ENCODE measurements at places on chromosomes 6 and 20.

DNA sequence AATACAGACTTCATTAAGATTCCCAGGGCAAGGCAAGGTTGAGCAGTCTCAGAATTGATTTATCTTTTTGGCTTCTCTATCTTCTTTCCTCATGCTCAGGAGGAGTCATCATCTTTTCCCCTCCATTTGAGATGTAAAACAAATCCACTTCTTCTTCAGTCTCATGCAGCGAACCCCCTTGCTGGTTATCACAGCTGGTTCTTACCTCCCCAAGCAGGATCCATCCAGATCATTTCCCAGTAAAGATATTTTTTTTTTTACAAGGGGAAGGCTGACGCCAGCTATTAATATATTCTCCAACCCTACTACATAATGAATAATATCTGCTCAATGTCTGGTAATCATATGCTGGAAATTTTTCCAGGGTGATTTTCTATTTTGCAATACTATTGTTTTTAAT, 508.9 kb upstream of the NOX3 start:
- no peak for DNase-seq

- DNase-seq, result no peak
Measured at GRCh38 chr6:79548304-79548703, 11.1 kb upstream of the LCA5 start.

- DNase-seq, result no peak
Measured at GRCh38 chr20:64064145-64064698, 1.2 kb downstream of the TCEA2 start.

DNA sequence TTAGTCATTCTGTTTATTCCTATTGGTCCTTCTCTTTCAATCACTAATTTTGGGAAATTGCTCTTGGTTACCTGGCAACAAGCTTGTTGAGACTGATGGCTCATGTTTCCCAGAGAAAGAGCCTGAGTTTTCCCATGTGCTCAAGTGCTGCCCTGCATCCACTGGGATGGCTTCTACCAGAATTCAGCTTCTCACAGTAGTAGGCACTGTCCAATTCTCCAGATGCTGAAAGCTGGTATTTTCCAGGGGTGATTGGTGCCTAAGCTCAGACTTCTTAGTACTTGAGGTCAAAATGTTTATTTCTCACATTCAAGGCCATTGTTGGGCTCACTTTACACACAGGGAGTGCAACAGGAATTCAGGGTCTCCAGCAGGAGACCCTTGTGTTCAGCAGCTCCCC, 29.1 kb upstream of the SLC2A12 start:
- DNase-seq, result no peak

GRCh38 chr6:63750400-63750799, 114.8 kb downstream of the PHF3 start:
- DNase-seq, result no peak

- DNase-seq, result no peak
Measured at GRCh38 chr6:80439721-80440470, 333.4 kb downstream of the BCKDHB start.

DNA sequence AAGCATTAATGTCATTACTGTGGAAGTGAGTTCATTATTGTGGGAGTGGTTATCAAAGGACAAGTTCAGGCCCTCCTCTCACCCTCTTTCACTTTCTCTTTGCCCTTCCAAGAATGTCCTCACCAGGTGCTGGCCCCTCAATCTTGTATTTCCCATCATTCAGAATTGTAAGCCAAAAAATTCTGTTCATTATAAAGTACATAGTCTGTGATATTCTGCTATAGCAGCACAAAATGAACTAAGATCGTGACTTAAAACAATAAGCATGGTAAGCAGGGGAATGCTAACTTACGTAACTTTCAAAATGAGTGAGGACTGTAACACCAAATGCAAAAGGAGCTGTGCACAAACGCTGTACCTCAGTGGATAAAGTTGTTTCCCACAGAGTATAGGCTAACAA, 515.7 kb upstream of the BTBD3 start:
- no peak for DNase-seq

- DNase-seq, result no peak
Measured at GRCh38 chr6:116247285-116247684, 6.6 kb downstream of the TSPYL4 start.

DNA sequence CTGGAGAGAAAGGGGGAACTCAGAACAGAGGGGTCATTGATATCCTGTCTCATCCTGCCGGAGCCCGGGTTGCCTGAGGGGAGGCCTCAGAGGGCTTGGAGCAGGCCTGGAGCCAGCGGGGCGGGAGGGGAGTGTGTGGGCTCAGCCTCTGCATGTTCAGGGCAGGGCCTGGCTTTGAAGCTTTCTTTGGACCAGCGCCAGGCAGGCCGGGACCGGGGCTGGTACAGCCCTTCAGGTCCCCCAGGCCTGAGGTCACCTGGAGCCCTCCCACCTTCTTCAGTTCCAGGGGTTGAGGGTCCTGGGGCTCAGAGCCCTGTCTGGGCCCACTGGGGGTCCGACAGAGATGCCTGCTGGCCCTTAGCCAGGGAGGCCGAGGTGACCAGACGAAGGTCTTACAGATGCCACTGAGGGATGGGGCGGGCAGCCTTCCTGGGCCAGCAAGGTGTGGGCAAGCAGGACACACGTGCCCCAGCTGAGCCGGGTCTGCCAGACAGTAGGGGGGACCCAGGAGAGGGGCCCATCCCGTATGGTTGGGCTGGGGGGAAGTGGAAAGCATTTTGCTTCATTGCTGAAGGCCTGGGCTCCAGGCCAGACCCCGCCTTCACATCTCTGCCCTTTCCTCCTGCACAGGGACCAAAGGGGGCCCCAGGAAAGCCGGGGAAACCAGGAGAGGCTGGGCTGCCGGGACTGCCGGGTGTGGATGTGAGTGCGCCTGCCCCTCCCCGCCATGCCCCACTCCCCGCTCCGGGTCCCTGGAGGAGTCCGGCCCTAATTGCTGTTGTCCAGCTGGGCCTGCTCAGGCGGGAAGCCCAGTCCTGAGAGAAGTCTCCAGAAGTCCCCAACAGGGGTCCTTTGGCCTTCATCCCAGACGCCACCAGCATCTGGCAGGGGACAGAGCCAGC, 2.0 kb downstream of the COL9A3 start:
- no peak for DNase-seq

GRCh38 chr6:113540466-113540865, 316.7 kb upstream of the MARCKS start:
- DNase-seq, result no peak

GRCh38 chr6:169824848-169825557, 73.6 kb downstream of the ERMARD start:
- DNase-seq, result no peak
